ENCODE measurements at places on chromosomes 4 and X. TPM values are rescaled to one million over a fixed set of nuclear protein-coding genes. Genes with fewer than 3 reads are reported as not detected.

GRCh38 chr4:133777661-133778060, 423.9 kb downstream of the PABPC4L start:
- no peaks in the 10 kb centered on the region for H3K4me1 ChIP-seq
- H3K27ac ChIP-seq: no peak overlapping the region
- DNase-seq: no peak
- H3K36me3 ChIP-seq: no peaks in the 10 kb centered on the region
- no peak overlapping the region for H3K4me3 ChIP-seq

DNA sequence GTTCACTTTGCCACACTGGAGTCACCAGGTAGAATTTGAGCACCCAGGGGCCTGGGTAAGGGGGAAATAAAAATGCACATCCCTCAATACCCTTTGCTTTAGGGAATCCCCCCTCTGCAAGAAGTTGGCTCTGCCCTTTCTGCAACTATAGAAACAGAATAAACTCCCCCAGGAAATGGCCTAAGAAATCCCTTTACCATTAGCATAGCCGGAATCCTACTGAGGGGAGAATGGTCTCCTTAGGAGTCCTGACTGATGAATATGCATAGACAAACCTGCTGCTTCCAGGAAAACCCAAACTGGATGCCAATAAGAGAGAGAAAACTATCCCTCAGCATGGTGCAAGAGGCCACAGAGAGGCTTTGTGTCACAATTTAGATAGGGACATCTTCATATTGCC, 11.0 kb downstream of the EFHC2 start:
- H3K27me3 ChIP-seq: no peaks in the 10 kb centered on the region
- H3K36me3 ChIP-seq: no peaks in the 10 kb centered on the region
- no peaks in the 10 kb centered on the region for H3K4me1 ChIP-seq

- H3K27me3 ChIP-seq: no peaks in the 10 kb centered on the region
- peaks cover 26% of the 10 kb centered on the region for H3K4me1 ChIP-seq
- H3K4me3 ChIP-seq: no peak overlapping the region
- peak; percentile 55 for DNase-seq
- H3K36me3 ChIP-seq: peaks cover 5% of the 10 kb centered on the region
Observed at GRCh38 chr4:57044279-57044678, 65.6 kb downstream of the POLR2B start.

GRCh38 chrX:148610328-148610698, 109.9 kb downstream of the AFF2 start:
- no peak for DNase-seq
- H3K27me3 ChIP-seq: no peaks in the 10 kb centered on the region
- H3K27ac ChIP-seq: no peak overlapping the region
- no peaks in the 10 kb centered on the region for H3K4me1 ChIP-seq

- H3K36me3 ChIP-seq: no peaks in the 10 kb centered on the region
- H3K4me3 ChIP-seq: no peak overlapping the region
- no peaks in the 10 kb centered on the region for H3K27me3 ChIP-seq
- peak; percentile 41 for DNase-seq
- no peak overlapping the region for H3K27ac ChIP-seq
Observed at GRCh38 chr4:40211224-40212185, 14.7 kb downstream of the RHOH start.

- H3K4me3 ChIP-seq: no peak overlapping the region
- no peaks in the 10 kb centered on the region for H3K27me3 ChIP-seq
- H3K27ac ChIP-seq: no peak overlapping the region
- H3K36me3 ChIP-seq: no peaks in the 10 kb centered on the region
Observed at GRCh38 chr4:139229534-139230039, 50.4 kb downstream of the MGARP start.

- H3K4me3 ChIP-seq: no peak overlapping the region
- H3K27ac ChIP-seq: no peak overlapping the region
- peak; percentile 4 for DNase-seq
- H3K4me1 ChIP-seq: peaks cover 2% of the 10 kb centered on the region
- peaks cover 26% of the 10 kb centered on the region for H3K27me3 ChIP-seq
- H3K36me3 ChIP-seq: no peaks in the 10 kb centered on the region
Observed at GRCh38 chrX:40474205-40474626, 106.6 kb upstream of the ATP6AP2 start.

GRCh38 chr4:149841686-149842085, 26.0 kb upstream of the IQCM start:
- H3K36me3 ChIP-seq: no peaks in the 10 kb centered on the region
- no peaks in the 10 kb centered on the region for H3K4me1 ChIP-seq
- no peaks in the 10 kb centered on the region for H3K27me3 ChIP-seq
- no peak overlapping the region for H3K4me3 ChIP-seq
- DNase-seq: no peak

- no peaks in the 10 kb centered on the region for H3K4me1 ChIP-seq
- no peak overlapping the region for H3K4me3 ChIP-seq
- no peaks in the 10 kb centered on the region for H3K27me3 ChIP-seq
- no peak for DNase-seq
- H3K36me3 ChIP-seq: no peaks in the 10 kb centered on the region
Observed at GRCh38 chrX:121666171-121666570, 618.8 kb downstream of the GLUD2 start.

GRCh38 chr4:52997132-52997416, 135.0 kb downstream of the RASL11B start:
- H3K27ac ChIP-seq: no peak overlapping the region
- no peak overlapping the region for H3K4me3 ChIP-seq
- no peaks in the 10 kb centered on the region for H3K36me3 ChIP-seq
- H3K27me3 ChIP-seq: no peaks in the 10 kb centered on the region
- H3K4me1 ChIP-seq: peaks cover 16% of the 10 kb centered on the region
- no peak for DNase-seq

DNA sequence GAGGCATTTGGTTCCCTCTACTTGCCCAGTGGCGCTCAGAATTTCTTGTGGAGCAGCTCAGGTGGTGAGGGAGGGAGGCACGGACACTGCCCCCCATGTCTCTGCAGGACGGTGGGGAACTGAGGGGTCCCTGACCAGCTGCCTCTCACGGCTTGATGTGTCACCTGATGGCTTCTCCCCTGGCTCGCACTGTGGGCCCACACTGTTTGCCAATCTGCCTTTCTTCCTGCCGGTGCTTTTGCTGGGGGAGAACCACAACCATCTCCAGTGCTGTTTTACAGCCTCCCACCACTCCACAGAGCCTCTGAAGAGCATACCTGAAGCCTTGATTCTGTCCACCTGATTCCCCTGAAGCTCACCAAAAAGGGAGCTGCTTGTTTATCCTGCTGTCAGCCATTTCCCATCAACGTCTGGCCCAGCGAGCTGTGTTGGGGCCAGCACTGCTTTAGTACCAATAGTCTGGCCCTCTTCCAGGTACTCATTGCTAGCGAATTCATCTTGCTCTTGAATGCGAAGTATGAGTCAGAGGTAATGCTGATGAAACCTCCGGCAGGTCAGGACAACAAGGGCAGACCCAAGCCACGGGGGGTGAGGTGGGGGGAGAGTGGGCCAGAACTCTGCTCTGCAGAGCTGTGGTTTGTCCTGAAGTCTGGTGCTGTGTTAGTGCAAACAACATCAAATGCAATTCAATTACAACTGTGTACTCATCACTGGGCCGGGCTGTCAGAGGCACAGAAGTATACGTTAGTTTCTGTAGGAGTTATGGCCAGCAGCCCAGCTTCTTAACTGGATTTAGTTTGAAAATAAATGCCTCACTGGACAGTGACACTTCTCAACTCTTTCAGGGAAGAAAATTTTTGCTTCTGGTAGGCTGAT, 208.3 kb upstream of the JADE1 start:
- peak overlapping the region; percentile 52 for H3K27ac ChIP-seq
- H3K27me3 ChIP-seq: no peaks in the 10 kb centered on the region
- no peaks in the 10 kb centered on the region for H3K36me3 ChIP-seq
- peak; percentile 97 for DNase-seq

DNA sequence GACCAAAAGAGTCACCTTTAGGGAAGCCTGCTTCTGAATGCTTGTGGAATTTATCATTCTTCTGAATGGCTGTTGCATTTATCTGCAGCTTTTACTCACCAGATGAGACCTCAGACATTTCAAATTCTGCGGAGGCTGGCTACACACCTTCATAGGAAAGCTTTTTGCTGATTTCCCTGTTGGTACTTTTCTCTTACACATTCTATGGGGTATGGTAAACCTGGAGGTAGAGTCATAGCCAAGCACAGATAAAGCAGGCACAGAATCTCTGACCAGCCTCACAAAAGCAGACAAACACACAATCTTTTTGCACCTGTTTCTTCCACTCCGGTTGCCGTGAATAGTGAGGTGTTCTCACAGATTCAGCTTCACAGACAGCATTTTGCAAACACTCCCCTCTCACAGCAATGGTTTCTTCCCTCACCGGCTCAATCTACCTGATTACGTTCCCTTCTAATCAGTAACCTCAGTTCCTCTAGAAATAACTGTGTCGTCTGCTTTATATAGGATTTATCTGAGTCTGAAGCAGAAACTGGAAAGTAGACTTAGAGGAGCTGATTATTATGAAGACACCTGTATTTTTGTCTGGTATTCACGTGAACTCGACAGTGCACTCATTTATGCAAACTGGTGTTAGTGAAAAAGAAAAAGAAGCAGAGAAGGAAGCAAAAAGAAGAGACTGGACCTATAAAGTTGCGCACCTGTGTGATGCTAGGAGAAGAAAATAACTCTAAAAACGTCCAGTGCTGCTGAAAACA, 83.1 kb downstream of the DMD start:
- no peak overlapping the region for H3K27ac ChIP-seq
- H3K27me3 ChIP-seq: no peaks in the 10 kb centered on the region
- no peak overlapping the region for H3K4me3 ChIP-seq
- no peaks in the 10 kb centered on the region for H3K36me3 ChIP-seq
- no peak for DNase-seq

DNA sequence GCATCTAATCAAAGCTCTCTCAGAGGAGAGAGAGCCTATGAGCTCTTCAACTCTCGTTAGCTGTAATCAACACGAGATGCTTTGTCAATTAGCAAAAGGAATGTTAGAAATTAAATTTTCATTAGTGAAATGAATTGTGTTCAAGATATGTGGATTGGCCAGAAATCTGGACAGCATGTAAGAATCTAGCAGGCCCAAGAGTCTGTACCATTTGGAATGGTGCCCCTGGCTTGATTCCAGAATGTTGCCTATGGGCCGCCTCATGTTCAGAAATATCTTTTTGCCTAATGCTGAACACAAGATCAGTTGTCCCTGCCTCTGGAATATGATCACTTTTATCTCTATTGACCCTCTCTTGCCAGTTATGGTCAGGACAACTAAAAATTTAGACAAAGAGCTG, 88.2 kb downstream of the RBM46 start:
- no peak for DNase-seq
- no peaks in the 10 kb centered on the region for H3K27me3 ChIP-seq
- H3K36me3 ChIP-seq: no peaks in the 10 kb centered on the region
- no peak overlapping the region for H3K4me3 ChIP-seq
- H3K4me1 ChIP-seq: no peaks in the 10 kb centered on the region

DNA sequence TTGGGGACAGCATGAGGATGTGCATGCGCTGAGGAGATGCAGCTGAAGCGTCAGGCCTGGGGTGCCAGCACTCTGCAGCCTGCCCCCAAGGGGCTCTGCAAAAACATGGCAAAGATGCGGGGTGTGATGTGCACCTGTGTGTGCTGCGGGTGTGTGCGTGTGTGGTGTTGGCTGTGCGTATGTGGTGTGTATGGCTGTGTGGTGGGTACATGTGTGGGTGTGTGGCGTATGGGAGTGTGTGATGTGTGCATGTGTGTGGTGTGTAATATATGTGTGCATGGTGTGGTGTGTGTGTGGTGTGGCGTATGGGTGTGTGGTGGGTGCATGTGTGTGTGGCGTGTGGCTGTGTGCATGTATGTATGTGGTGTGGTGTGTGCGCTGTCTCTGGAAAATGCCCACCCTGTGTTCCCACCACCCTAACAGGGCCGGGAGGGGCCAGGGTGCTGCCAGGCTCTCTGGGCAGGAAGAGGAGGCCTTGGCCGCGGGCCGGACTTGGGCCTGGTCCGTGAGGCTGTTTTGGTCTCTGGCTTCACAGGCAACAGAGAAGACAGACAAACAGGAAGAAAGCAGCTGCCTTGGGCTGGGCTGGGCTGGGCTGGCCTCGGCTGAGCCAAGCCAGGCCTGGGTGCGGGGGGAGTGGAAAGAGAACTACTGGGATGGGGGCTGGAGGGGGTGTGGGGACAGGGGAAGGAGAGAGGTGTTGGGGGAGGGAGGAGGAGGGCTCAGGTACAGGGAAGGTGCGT, 1.1 kb upstream of the AVPR2 start:
- H3K4me1 ChIP-seq: peaks cover 9% of the 10 kb centered on the region
- H3K27me3 ChIP-seq: peaks cover 3% of the 10 kb centered on the region

DNA sequence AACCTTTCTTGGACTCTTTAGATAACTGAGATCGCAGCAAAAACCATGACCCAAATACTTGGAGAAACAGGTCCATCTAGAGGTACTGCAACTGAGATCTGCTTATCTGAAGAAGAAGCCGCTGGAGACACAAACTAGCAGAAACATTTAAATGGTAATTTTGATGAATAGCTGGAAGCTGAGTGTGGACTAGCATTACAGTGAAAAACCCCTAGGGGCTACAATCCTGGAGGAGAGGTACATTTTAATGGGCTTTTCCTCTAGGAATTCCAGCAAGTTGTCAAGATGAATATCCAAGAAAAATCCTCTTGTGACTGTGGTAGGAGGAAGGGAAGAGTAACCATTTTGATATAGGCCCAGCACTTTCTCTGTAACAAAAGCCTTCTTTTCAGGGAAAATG, 592.5 kb upstream of the GRIA3 start:
- no peaks in the 10 kb centered on the region for H3K27me3 ChIP-seq
- no peaks in the 10 kb centered on the region for H3K4me1 ChIP-seq
- no peak overlapping the region for H3K27ac ChIP-seq
- no peak overlapping the region for H3K4me3 ChIP-seq

DNA sequence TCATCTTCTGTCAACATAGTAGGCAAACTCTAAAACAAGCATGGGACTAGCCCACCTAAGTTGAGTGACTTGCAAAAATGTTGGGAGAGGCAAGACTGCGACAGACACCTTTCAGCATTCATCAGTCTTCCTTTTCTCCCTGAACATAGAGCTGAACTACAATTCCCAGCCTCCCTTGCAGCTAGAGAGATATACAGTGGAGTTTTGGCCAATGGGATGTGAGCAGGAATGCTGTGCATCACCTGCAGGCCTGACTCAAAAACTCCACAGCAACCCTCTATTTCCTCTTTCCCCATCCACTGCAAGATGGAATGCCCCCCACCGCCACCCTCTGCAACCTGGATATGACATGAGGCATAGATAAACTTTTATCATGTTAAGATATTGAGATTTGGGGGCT, 66.5 kb downstream of the PDHA1 start:
- no peaks in the 10 kb centered on the region for H3K27me3 ChIP-seq
- H3K4me1 ChIP-seq: no peaks in the 10 kb centered on the region
- DNase-seq: no peak
- no peaks in the 10 kb centered on the region for H3K36me3 ChIP-seq
- no peak overlapping the region for H3K27ac ChIP-seq

Gene PCSK1N
- total RNA-seq: not detected

Gene LNX1
- 0.36 TPM for total RNA-seq

Gene PAGE4
- total RNA-seq: not detected

Gene ARAF
- total RNA-seq: 10.8 TPM

Gene TLR3
- 0.28 TPM for total RNA-seq

Gene IL2RG
- not detected for total RNA-seq

Gene SLC39A8
- 0.28 TPM for total RNA-seq

Gene PDLIM3
- 11.7 TPM for total RNA-seq

Gene COL25A1
- under 0.01 TPM for total RNA-seq

Gene SMIM43
- 1.4 TPM for total RNA-seq

Data from IMR-90 (cell line).